ENCODE measurements at places on chromosomes 3 and 15. TPM values are rescaled to one million over a fixed set of nuclear protein-coding genes. Genes with fewer than 3 reads are reported as not detected.

CPLX3 gene
- not detected for polyA plus RNA-seq

CAMKV gene
- polyA plus RNA-seq = not detected

INSYN1 gene
- polyA plus RNA-seq = 0.18 TPM

RASL12 gene
- polyA plus RNA-seq = not detected

CCDC80 gene
- polyA plus RNA-seq = 18.5 TPM

MB21D2 gene
- 6.7 TPM for polyA plus RNA-seq

A4GNT gene
- not detected for polyA plus RNA-seq

EPHA6 gene
- not detected for polyA plus RNA-seq

TUSC7 gene
- polyA plus RNA-seq = not detected

CA12 gene
- polyA plus RNA-seq = 1.1 TPM

ERC2 gene
- 5.6 TPM for polyA plus RNA-seq

ZNF197 gene
- polyA plus RNA-seq = 2.8 TPM

C3orf22 gene
- polyA plus RNA-seq = not detected

GOLGA6L10 gene
- polyA plus RNA-seq = 1.2 TPM

ADAMTSL3 gene
- not detected for polyA plus RNA-seq

GRCh38 chr15:85289677-85290365 lies 90.6 kb upstream of the AKAP13 start:
- DNase-seq = peak; percentile 46

DNA sequence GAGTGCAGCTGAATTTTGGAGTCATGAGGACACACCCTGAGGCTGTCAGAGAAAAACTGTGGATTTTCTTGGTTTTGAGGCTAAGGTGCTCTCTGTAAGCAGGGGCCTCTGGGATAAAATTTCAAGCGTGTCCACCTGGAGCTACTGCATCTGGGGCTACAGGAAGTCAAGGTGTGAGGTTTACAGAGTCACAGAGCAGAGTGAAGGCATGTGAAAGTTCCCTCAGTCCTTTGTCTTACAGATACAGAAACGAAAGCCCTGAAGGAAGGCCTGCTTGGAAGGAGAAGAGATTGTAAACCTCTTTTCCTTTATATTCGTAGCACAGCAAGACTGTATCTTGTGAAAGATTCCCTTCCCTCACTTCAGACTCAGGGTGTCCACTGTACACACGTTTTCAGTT lies 138.6 kb downstream of the OPA1 start:
- DNase-seq = no peak

DNA sequence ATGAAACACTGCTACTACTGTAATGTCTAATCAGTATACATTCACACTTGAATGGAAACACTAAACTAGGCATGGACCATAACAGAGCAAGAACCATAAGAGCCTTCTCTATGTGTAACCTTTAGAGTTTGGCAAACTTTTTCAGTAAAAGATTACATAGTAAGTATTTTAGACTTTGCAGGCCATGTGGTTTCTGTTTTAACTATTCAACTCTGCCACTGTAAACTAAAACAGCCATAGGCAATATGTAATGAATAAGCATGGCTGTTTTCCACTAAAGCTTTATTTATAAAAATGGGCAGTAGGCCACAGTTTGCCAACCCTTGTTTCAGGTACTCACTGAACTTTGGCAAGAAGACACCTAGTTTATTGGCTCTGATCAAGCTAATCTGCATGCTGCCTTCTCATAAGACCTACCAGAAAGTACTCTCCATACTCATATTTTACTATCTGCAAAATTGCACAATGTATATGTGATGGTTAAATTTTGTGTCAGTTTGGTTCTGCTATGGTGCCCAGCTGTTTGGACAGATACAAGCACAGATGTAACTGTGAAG lies 46.0 kb downstream of the UACA start:
- no peak for DNase-seq

GRCh38 chr3:108146139-108146538 lies 55.3 kb upstream of the CD47 start:
- no peak for DNase-seq

- DNase-seq = no peak
Observed at GRCh38 chr15:52505151-52505550, 23.5 kb downstream of the MYO5A start.

DNA sequence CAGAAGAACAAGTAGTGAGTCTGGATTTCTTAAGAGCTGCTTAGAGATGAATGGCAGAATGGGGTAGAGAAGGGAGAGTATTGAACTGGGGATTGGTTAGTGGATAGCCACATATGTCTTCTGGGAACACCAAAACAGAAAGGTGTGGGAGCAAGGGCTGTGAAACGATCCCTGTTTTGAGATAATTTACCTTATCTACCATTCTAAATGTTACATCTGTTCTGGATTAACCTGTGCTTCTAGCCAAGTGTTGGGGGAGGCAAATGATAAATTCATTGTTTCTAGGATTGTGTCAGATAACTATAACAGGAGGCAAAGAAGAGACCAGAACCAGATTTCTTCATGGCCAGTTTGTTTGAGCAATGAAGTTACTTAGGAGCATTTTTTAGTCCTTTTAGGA lies 8.4 kb downstream of the NR1D2 start:
- no peak for DNase-seq

DNA sequence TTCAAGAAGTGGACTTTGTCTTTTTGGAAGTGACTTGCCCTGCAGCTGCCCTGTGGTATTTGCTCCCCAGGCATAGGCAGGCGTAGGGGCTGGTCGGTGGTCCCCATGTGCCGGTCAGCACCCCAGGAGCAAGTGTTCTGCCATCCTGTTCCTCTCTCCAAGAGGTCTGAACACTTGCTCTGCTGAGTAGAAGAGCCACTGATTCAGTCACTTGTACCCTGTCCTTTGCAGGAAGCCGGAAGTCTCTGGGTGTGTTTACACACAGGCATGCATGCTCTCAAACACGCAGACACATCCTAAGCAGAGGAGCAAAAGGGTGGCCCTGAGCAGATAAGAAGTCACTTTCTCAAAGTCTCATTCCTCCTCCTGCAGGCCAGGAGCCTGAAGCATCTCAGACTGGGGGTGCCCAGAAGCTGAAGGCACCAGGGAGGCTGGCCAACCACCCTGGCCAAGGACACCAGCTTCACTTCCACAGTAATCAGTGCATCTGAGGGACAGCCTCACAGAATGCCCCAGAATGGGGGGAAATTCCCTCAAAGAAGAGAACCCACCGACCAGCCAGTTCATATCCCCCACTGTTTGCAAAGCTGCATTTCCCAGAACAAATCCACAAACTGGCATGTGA lies 88.7 kb upstream of the POMGNT2 start:
- DNase-seq = no peak

GRCh38 chr3:20307383-20307782 lies 121.4 kb upstream of the SGO1 start:
- DNase-seq = no peak

DNA sequence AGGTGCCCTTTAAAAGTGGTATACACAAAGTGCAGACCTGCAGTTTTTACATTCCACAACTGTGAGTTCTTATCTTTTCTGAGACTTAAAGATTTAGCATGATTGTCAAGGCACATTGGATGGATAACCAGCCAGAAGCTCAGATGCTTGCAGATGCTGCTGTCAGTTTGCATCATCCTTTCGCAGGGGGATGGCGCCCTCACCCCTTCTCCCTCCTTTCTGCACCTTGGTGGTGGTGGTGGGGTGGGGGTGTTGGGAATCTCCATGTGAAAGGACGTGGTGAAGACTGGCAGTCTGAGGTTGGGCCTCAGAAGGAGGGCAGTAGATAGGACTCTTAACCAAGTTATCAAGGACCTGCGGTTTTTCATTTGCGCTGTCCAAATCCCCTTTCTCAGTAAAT lies 309.6 kb upstream of the SEMA6D start:
- DNase-seq = no peak

DNA sequence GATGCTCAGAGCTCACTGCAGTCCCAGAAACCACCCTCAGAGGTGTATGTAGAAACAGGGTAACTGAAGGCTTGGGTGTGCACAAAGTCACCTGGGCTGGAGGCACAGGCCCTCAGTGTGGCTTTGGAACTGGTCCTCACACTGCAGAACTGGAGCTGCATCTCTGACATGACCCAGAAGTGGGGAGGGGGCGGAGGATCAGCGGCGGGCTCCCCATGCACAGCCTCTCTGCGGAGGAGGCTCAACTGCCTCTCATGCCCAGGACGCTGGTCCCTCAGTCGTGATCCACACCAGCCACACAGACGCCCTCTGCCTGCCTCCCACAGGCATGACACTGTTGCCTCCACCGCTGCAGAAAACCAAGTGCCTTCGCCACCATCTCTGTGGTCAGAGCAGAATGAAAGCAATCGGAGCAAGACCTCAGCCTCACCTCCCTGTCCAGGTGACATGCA lies 73.7 kb downstream of the TM2D3 start:
- DNase-seq = no peak

DNA sequence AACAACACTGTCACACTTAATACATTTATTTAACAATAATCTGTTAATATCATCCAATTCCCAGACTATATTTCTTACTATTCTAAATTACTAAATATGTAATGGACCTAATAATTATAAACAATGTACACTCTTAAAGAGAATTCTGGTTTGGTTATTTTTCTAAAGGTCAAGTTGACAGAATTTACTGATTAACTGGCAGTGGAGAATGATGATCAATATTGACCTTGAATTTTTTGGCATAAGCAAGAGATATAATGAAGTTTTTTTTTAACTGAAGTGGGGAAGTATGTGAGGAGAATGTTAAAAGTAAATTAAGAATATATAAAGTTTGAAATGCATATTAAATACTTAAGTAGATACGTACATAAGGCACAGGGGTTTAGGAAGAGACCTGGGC lies 33.8 kb downstream of the BCHE start:
- no peak for DNase-seq

DNA sequence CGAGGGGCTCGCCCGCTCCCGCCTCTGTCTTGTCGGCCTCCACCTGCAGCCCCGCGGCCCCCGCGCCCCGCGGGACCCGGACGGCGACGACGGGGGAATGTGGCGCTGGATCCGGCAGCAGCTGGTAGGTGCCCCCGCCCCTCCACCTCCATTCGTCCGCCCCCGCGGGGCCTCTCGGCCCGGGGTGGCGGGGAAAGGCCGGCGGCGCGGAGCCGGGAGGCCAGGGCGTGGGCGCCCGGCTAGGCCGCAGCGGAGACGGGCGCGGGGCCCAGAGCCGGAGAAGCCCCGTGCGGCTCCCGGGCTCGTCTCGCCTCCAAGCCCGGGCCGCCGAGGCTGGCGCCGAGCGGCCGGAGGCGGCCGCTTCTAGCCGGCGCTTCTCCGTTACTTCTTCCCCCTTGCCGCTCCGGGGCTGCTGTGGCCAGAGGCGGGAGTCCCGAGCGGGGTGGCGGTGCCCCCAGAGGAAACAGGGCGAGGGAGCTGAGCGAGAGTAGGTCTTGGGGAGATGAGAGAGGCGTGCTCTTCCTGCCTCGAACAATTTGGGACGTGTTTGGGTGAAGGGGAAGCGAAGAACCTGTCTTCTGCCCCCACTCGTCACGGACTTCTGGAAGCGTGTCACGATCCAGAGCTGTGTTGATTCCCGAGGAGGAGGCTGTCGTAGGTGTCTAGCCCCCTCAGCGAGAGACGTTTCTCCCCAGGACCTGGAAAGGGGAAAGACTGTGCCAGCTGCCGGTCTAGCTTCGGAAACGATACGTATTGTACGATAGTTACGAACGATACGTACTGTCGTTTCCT lies 555 bp downstream of the ATP11B start:
- peak; percentile 42 for DNase-seq

DNA sequence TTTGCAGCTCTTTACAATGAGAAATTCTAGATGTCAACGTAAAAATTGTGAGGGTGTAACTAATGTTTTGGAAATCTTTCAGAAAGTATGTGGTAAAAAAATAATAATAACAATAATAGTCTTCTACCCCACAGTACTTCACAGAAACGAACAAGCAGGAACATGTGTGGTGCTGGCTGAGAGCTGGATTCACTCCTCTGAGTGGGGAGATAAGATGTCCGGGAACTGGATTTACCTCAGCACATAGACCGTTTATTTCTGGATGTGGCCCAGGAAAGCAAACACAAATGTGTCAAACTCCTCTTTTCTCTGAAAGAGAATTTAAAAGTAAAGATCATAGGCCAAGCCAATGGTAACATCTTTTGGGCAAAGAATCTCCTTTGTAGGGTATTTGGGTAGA lies 103.4 kb downstream of the SLC49A4 start:
- DNase-seq = no peak

DNA sequence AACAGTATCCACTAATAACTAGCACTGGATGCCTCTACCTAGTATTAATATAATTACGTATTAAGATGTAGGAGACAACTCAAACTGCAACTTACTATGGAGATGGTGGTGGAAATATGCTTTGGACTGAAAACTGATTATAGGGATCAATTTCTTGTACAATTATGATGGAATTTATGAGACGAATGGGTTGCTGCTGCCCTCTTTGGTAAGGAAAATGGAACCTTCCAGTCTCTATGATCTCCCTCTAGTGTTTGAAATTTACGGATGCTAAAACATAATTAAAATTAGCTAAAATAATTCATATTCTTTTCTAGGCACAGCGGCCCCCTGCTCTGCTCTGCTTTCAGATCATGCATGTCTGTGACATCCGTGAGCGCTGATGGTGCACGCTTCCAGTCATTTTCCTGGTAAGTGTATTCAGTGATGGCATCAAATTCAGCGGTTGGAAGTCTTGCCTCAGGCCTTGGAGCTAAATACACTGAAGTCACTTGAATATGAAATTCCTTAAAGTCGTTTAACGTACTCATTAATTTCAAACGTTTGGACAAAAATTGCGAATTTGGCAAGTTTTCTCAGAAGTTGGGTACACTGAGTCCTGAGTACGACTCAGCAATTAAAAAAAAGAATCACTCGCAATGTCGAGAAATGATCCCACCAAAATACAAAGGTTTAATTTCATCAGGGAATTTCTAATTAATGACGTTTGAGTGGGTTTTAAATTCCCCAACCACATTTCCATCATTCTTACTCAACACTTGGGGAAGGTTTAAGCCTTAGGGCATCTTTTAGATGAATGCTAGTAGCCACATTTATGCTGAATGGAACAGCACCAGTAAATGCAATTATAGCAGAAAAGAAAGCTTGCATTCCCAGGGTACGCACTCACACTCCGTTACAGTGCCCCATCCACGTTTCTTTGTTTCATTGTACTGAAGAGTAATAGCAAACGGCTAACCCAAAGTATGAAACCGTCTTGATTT lies 132.6 kb downstream of the NR2F2 start:
- peak; percentile 29 for DNase-seq

GRCh38 chr3:152284906-152285305 lies 16.2 kb downstream of the MBNL1 start:
- no peak for DNase-seq

- no peak for DNase-seq
Observed at GRCh38 chr15:40830884-40831283, 2.4 kb upstream of the PPP1R14D start.

DNA sequence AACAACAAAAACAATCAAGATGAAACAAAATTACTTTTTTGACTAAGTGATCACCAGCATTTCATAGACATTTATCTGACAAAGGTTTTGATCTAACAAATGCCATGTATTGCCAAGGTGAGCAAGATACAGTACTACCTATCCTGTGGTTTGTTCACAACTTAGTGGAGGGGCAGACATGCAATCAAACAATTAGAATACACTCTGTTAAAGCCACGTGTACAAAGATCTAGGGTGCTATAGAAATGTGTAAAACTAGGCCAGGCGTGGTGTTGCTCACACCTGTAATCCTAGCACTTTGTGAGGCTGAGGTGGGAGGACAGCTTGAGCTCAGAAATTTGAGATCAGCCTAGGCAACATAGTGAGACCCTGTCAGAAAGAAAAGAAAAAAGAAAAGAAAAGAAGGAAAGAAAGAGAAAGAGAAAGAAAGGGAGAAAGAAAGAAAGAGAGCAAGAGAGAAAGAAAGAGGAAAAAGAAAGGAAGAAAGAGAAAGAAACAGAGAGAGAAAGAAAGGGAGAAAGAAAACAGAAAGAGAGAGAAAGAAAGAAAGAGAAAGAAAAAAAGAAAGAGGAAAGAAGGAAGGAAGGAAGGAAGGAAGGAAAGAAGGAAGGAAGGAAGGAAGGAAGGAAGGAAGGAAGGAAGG lies 1.4 kb upstream of the TRIM69 start:
- no peak for DNase-seq

- no peak for DNase-seq
Observed at GRCh38 chr15:54017251-54017650, 39.0 kb downstream of the UNC13C start.

Measured in endothelial cell of umbilical vein (primary cell).